ELR (cell line): ENCODE measurements at places on chromosomes 1 and 21.

DNA sequence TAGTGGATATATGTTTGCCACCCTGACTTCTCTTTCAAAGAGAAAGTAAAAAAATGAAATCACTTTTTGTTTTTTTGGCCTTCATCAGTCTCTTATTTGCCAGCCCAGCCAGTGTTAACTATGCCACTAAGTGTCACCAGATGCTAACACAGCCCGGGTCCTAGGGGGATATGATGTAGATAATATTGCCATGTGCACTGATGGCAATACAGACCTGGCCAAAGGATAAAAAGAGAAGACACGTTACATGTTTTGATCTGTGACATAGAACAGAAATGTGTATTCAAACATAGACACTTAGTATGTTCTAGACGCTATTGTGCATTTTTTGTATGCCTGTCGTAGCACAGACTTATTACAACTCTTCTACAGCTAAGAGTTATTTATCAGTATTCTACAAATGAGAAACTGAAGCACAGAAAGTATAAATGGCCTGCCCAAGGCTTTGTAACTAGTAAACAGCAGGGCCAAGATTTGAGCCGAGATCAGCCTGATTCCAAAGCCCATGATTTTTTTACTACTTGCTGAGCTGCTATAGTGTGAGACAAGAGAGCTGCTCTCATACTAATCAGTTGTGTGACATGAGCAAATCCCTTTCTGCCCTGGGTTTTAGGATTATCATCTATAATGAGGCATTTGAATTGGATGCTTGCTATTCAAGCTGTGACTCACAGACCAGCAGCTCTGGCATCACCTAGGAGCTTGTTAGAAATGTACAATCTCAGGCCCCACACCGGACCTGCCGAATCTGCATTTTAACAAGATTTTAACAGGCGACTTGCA, 6.3 kb downstream of the LRRC53 start:
- DNase-seq = no peak

GRCh38 chr1:46553506-46553905, 2.1 kb upstream of the KNCN start:
- DNase-seq = no peak

DNA sequence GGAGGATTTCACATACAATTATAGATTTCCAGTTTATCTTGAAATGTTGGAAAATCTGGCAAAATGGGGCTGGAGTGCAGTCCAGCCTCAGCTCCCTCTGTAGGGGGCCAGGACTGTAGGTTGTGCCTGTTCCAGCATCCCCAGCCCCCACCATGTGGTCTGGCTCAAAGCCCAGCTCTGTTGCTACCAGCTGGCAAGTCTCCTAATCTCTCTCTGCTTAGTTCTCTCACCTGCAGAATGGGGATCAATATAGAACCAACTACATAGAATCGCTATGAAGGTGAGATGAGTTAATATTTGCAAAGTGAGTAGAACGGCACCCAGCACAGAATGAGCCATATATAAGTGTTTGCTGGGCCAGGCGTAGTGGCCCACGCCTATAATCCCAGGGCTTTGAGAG, 50.0 kb upstream of the TARDBP start:
- no peak for DNase-seq

GRCh38 chr1:87513966-87514660, 185.4 kb downstream of the LMO4 start:
- DNase-seq = no peak

DNA sequence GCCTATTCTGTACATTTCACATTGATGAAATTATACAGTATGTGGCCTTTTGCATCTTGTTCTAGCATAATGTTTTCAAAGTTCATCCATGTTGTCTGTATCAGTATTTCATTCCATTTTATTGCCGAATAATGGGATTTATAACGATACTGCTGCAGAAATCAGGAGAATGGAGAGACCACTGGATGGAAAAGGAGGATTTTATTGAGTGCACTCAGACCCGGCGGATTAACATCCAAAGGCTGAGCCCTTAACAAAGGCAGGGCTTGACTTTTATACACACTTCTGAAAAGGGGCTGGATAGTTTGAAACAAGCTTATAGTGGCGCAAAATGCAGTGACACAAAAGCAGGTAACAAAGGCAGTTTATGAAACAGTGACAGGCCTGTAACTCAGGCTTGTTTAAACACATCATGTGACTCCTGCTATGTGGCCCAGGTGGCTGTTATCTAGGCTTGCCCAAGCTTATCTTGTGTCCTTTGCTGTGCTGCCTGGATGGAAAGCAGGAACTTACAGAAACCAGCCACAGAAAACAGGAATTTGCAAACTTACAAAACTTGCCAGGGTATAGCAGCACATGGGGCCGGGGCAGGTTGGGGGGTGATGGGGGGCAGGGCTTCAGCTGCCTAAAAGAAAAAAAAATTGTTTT, 32.8 kb upstream of the KCNJ15 start:
- peak; percentile 25 for DNase-seq

DNA sequence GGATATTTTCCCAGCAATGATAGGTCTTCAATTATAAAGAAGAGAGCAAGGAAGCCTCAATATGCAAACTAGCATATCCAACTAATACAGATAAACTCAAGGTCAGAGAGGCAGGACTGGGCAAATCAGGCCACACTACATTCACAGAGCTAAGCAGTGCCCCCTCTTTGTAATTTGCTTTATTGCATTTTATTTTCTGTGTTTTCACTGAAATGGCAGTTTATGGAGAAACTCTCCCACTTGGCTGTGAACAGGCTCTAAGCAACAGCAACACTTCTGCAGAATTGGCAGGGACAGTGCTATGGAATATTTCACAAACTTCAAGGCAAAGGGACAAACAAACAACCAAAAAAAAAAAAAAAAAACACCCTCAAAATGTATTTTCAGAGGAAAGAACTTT, 93.4 kb upstream of the SOD1 start:
- no peak for DNase-seq

GRCh38 chr1:224671076-224671475, 55.0 kb downstream of the CNIH3 start:
- DNase-seq = no peak

GRCh38 chr21:29117372-29117955, 13.0 kb upstream of the MAP3K7CL start:
- DNase-seq = no peak

DNA sequence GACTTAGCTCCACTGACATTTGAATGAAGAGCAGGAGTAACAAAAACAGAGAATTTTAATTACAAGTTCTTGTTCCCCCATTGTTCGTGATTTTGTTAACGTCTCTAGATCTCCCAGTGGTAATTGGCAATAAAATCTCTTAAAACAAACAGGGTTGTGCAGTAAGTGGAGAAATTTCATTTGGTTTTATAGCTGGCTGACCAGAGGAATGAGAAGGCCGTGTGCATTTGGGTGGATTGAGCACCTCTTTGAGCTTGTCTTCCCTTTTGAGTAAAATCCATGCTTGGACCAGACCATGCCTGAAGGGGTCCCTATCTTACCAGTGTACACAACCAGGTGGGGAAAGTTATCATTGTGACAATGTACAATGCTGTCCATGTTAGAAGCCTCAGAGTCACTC, 137.8 kb downstream of the HIVEP3 start:
- no peak for DNase-seq

- DNase-seq = no peak
Measured at GRCh38 chr21:29433366-29434059, 134.8 kb downstream of the BACH1 start.

DNA sequence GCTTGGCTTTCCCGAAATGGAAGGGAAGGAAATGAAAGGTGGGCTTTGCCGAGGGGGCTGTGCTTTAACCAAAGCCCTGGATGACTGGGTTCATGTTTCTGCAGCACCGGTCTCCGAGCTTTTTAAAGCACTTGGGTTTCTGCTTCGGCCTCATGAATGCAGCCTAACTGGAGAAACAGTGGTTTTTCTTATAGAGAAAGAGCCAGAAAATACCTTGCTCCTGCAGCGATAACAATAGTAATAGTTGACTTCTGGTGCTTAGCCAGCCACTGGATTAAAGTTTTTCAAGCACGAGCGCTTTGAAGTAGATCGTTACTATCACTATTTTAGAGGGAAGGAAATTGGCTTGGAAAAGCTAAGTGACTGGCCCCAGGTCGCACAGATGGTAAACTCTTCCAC, 500 bp upstream of the DOCK7 start:
- peak; percentile 49 for DNase-seq

DNA sequence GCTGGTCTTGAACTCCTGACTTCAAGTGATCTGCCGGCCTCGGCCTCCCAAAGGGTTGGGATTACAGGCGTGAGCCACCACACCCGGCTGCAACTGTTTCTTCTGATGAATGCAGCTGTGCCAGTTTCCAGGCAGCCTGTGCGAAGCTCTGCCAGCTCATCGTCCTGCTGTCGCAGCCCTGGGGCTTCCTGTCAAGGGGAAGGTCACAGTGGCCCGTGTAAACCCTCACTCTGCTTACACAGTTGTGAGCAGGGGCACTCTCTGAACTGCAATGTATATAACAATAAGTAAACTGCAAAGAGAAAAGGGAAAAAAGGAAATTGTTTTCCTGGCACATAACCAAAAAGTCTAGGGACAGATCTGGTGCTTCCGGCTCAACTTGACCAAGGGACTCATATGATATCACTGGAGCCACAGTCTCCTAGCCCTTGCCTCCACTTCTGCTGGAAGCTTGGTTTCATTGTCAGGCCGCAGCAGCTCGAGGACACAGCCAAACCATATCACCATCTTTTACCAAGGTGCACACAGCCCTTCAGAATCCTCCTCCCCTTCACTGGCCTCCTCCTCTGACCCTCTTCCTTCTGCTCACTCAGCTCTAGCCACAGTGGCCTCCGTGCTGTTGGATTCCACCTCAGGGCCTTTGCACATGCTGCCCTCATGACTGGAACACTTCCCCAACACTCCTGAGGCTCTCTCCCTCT, 22.8 kb upstream of the LBR start:
- DNase-seq = no peak

- no peak for DNase-seq
Measured at GRCh38 chr1:51726544-51727225, 109.8 kb downstream of the OSBPL9 start.

- DNase-seq = no peak
Measured at GRCh38 chr21:33794596-33794995, 121.0 kb downstream of the ATP5PO start.

DNA sequence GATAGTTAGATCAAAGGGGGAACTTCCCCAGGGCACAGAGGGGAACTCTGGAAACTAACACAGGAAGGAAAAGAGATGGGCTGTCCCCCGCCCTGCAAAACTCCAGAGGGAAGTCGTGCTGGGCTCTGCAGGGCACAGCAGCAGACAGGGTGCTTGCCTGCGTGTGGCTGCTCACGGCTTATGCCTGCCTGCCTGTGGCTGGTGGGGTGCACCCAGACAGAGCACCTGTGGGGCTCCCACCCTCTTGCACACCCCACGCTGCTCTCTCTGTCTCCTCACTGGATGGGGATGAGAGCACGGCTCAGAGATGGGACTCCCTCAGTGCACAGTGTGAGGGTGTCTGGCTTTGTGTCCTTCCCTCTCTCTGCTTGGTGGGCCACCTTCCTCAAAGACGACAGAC, 13.5 kb upstream of the ETV3L start:
- DNase-seq = no peak

DNA sequence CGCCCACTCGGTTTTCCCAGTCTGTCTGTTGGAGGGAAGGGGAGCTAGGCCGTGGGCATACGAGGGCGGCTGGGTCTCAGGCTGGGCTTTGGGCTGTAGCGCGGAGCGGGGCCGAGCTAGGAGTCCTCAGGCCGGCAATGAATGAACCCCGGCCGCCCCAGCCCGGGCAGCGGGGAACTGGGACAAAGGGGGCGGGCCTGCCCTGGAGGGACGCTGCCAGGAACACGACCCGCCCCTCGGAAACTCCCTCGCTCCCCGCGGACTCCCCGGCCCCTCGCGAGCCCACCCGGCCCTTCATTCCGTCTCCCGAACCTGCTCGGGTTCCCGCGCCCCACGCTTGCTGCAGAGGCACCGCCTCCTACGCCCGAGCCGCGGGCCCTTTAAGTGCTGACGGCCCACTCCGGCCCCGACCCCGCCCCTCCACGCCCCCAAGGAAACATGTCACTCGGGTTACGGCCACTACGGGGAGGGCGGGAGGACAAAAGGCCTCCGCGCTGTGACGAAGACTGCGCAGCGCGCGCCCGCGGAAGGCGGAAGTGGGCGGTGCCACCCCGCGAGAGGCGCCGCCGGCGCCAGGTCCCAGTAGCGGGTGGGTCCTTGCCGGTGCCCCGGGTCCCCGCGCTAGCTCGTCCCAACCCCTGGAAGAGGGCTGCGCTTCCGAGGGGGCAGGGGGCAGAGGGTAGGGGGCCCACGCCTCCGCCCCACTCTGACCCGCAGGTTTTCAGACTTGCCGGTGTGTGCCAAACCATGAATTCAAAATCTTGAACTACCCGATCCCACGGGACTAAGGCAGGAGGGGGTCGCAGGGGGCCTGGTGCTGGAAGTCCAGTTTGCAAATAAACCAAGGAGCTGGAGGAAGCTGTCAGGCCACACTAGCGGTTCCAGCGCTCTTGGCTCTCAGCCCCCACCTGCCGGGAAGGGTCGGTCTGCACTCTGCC, at the start of gene GALE:
TSS of gene GALE (minus strand) at position 355 of the 938 bp plus-strand sequence. CDS start 1,747 bp downstream, outside the sequence.
- DNase-seq = peak; percentile 94

DNA sequence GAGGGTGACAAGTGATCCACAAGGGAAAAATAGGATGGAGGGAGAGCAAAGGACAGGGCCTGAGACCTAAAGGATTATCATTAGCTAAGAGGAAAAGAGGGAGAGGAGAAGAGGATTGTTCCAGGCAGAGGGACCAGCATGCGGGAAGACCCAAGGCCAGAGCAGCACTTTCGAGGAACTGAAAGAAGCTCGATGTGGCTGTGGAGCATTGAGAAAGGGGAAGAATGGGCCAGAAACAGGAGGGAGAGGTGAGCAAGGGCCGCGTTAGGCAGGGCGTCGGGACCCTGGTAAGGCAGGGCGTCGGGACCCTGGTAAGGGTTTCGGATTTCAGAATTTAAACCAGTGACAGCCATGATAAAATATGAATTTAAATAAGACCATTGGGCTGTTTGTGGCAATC, 22.8 kb upstream of the CSF1 start:
- DNase-seq = no peak

DNA sequence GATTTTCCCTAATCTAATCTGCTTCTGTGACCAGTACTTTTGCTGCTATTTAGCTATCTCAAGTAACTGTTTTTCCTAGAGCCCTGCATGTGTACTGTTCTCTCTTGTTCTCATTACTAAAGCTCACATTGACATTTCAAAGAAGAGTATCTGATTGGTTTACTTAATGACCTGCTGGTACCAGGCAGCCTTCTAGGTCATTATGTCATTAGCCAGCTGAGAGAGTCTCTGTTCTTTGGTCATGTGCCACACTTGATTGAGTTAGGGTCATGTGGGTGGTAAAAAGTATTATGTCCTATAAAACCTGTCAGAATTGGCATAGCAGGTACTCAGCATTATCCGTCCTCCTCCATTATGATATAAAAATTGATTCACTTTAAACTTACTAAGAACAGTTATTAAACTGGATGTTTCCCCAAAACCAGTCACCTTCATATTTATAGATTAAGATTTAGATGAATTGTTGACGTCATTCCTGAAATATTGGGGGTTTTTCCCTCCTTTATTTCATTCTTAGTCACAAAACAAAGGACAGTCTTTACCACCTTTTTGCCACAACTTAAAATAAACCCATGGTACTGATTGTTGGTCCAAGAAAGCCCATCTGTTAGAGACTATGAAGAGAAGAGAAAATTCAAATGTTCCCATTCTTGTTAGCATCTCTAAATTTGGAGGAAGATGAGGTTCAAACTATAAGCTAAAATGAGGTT, 22.2 kb downstream of the FNDC5 start:
- DNase-seq = no peak
